ENCODE measurements at places on chromosomes 12 and 14.
A peak's percentile ranks its signal among the peaks of the same experiment; 100 is the strongest.

GRCh38 chr12:20492251-20492760 is 124.0 kb downstream of the PDE3A start:
- DNase-seq = peak; percentile 95

- DNase-seq = peak; percentile 82
Measured at GRCh38 chr12:80045594-80045993, 53.7 kb upstream of the OTOGL start.

- no peak for DNase-seq
Measured at GRCh38 chr12:4268329-4269181, 5.0 kb upstream of the CCND2 start.

- no peak for DNase-seq
Measured at GRCh38 chr14:84520711-84521338, 1009.1 kb upstream of the FLRT2 start.

- DNase-seq = peak; percentile 66
Measured at GRCh38 chr12:105547786-105548185, 217.3 kb downstream of the C12orf75 start.

DNA sequence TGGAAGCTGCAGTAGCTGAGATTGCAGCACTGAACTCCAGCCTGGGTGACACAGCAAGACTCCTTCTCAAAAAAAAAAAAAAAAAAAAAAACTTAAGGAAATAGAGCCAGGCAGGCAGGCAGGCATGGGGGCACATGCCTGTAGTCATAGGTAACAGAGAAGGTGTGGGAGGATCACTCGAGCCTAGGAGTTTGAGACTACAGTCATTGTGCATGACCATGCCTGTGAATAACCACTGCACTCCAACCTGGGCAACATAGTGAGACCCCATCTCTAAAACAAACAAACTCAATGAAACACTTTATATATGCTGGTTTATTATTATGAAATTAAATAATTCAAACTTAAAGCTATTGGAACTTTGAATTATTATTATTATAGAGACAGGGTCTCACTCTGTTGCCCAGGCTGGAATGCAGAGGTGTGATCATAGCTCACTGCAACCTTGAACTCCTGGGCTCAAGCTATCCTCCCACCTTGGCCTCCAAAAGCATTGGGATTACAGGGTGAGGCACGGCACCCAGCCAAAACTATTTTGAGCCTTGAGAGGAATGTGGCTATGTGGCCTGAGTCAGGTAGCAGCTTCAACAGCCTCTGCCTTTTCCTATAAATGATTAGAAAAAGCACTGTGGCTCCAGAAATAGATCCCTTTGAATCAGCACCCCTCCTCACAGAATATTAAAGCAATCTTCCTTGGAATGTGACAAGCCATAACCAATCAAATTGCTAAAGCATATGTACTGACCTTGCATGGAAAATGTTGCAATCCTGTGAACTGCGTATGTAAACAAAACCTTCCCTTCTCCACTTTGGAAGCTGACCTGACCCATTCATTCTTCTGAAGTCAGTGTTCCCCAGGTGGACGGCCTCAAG is 34.7 kb upstream of the YY1 start:
- DNase-seq = no peak

DNA sequence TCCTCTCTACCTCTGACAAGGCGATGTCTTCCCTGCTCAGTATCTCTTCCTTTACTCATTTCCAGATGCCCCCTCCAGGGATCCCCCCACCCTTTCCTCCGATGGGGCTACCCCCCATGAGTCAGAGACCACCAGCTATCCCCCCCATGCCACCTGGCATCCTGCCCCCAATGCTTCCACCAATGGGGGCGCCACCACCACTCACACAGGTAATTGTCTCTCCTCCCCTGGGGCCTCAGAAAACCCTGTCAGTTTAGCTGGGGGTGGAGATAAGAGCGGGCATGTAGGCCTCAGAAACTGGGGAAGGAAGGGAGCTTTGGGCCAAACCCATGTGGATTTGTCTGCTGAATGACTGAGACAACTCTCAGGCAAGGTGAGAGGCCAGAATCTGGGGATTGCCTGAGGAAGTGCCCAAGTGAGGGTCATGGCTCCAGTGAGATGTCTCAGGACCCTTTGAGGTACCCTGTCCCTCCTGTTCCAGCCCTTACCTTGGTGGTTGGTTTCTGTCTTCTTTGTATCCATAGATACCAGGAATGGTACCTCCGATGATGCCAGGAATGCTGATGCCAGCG is 8.1 kb downstream of the PRPF40B start:
- DNase-seq = no peak

- no peak for DNase-seq
Measured at GRCh38 chr12:69843608-69844007, 18.6 kb downstream of the MYRFL start.

- DNase-seq = peak; percentile 72
Measured at GRCh38 chr14:90522571-90523191, 125.9 kb downstream of the CALM1 start.

DNA sequence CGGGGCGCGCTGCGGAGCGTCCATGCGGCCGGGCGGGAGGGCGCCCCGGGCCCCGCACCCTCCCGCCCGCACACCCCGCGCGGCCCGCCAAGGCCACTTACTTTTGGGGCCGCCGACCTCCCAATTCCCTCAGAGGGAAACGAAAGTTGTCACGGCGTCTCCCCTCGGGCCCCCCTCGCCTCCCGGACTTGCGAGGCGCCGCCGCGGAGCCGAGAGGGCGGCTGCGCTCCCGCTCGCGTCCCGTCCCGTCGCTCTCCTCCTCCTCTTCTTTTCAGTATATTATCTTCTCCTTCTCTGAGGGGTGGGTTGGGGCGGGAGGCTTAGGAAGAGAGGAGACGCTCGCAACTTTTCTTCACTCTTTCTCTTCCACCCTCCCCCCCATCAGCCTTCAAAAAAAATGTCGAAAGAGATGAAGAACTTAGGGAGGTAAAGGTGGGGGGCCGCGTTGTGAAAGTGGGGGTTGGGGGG is 613 bp downstream of the DUSP16 start:
- DNase-seq = peak; percentile 36

GRCh38 chr12:97530245-97530644 is 67.6 kb downstream of the RMST start:
- no peak for DNase-seq

- DNase-seq = no peak
Measured at GRCh38 chr12:13536219-13536910, 339.8 kb downstream of the EMP1 start.
